AG09319 (cell line): ENCODE measurements at places on chromosomes 16 and 17.

DNA sequence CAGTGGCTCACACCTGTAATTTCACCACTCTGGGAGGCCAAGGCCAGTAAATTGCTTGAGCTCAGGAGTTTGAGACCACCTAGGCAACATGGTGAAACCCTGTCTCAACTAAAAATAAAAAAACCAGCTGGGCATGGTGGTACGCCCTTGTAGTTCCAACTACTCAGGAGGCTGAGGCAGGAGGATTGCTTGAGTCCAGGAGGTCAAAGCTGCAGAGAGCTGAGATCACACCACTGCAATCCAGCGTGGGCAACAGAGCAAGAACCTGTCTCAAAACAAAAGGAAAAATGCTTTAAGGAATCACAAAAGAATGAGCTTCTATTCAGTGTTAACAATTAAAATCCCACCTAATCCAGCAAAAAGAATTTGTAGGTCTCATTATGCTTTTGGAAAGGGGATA lies 5.9 kb downstream of the PRR11 start:
- DNase-seq: no peak

- DNase-seq: no peak
Observed at GRCh38 chr17:6577686-6578263, 21.4 kb upstream of the PITPNM3 start.

DNA sequence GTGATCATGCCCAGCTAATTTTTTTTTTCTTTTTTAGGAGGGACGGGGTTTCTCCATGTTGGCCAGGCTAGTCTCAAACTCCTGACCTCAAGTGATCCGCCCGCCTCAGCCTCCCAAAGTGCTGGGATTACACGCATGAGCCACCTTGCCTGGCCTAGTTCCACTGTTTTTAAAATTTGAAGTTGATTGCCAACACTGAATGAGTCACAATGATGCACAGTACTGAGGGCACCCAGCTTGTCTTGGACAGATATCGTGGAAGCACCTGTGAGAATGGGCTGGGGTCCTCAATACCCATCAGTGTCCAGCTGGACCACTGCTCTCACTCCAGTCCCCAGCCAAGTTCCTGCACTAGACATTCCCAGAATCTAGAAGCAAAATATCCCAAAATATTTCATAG lies 2.5 kb downstream of the KNOP1 start:
- DNase-seq: no peak

DNA sequence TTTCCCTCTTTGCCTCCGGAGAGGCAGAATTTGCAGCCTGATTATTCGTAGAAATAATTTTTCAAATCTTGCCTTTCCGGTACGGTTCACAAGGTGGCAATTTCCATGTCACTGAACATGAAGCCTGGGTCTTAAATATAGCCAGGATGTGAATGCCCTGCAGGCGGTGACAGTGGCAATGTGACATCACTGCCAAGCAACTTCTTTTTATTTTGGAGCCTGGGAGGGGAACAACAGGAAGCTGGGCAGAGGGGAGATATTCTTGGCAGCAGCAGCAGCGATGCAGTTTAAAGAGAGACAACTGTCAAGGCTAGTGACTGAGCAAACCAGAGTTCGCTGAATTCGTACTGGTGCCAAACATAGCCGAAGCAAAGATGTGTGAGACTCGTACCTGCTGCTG lies 171.1 kb downstream of the SNX29 start:
- no peak for DNase-seq

- no peak for DNase-seq
Observed at GRCh38 chr16:3773663-3774062, 56.3 kb upstream of the TRAP1 start.

GRCh38 chr16:96935-97381 lies 18.9 kb downstream of the MPG start:
- peak; percentile 74 for DNase-seq

- DNase-seq: no peak
Observed at GRCh38 chr17:9999919-10000695, 95.0 kb upstream of the RCVRN start.

DNA sequence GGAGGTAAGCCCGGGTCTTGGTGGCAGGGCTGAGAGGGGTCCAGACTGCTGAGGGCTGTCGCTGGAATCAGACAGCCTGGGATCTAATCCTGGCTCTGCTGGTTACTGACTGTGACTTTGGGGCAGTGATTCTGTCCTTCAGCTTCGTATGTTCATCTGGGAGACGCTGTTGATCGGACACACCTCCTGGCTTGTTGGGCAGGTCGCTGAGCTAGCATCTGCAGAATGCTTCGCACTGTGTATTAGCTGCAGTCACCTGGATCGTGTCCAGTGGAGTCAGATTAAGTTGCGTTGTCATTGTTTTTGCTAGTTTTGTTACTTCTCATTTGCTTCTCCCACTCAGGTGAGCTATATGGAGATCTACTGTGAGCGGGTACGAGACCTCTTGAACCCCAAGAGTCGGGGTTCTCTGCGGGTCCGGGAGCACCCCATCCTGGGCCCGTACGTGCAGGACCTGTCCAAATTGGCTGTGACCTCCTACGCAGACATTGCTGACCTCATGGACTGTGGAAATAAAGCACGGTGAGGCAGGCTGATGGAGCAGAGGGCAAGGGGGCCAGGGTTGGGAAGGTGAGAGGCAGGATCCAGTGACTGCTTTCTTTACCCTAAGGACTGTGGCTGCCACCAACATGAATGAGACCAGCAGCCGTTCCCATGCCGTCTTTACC lies 4.5 kb downstream of the KIF1C start:
- DNase-seq: no peak

DNA sequence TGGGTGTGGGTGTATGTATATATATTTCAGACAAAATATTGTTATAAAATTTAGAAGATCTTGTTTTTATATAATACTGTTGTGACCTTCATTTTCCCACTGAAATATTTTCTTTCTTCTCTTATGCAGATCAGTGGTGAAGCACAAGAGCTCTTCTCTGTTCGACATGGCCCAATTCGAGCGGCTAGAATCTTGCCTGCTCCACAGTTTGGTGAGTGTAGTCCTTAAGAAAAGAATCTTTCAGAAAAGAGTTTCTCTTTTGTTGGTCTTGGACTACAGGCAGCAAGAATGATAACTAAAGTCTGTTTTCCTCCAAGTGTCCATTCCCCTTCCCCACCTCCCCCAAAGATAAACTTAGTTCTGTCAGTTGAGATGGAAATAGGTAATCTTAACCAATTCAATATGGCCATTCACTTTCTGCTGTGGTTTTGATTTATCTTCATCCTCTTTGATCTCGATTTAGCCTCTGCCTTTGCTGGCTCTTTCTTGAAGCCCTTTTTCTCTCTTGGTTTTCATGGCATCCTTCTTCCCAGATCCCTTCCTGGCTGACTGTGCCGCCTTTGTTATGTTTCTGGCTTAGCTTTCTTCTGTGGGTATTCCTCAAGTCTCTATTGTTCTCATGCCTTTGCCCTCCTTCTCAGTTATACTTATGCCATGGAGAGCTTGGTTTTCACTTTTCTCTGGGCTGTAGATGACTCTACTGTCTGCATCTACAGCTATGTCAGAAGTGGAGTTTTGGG lies 69.6 kb downstream of the BCAS3 start:
- DNase-seq: no peak

DNA sequence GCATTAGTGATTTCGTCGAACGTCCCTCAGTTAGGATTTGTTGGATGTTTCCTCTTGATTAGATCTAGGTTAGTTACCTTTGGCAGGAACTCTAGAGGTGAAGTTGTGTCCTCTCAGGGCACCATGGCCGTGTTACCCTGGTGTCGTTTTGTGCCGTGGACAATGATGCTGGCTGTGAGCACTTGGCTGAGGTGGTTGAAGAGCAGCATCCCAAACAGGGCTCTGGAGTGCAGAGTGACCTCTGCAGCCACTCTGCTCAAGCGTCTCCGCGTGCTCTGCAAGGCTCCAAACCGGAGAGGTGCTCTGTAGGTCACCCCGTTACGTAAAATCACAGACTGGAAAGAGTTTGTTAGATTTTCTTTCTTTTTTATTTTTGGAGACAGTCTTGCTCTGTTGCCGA lies 33.0 kb downstream of the FOXK2 start:
- no peak for DNase-seq

- peak; percentile 52 for DNase-seq
Observed at GRCh38 chr16:714558-715476, at the start of gene METRN. METRN (plus strand) TSS chr16:715118; CDS start chr16:715290, 172 bp downstream.

- DNase-seq: no peak
Observed at GRCh38 chr16:75570396-75571065, 4.4 kb downstream of the GABARAPL2 start.

DNA sequence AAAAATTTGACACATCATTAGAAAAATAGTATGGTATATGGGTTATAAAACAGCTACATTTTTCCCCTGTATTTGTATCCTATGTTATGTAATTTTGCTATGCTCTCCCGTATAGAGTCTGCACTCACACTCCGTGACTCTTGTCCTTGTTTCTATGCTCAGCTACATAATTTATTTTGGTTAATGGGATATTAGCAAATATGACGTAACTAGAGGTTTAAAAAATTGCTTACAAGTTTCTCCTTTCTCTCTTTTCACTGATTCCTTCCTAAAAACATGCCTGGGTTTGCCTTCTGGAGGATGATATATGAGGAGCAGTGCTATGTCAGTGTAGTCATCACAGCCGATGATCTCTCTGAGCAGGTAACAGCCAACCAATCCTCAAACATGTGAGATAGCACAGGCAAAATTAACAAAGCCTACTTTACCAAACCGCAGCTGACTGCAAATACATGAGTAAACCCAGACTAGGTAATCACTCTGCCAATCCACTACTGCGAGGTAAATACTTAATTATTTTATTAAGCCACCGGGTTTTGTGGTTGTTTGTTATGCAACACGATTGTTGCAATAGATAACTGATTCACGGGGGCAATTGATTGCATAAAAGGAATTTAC lies 126.9 kb downstream of the KIF2B start:
- no peak for DNase-seq

- no peak for DNase-seq
Observed at GRCh38 chr16:49562228-49562627, 188.6 kb downstream of the C16orf78 start.

GRCh38 chr17:4156750-4157381 lies 13.9 kb downstream of the CYB5D2 start:
- DNase-seq: no peak

- DNase-seq: peak; percentile 14
Observed at GRCh38 chr17:4678448-4679026, 25.4 kb downstream of the PELP1 start.

- no peak for DNase-seq
Observed at GRCh38 chr16:67936880-67937605, 393 bp upstream of the PSMB10 start.

GRCh38 chr17:42985225-42985624 lies 4.9 kb downstream of the RUNDC1 start:
- DNase-seq: no peak

- no peak for DNase-seq
Observed at GRCh38 chr17:6244253-6244652, 174.1 kb downstream of the WSCD1 start.

- DNase-seq: no peak
Observed at GRCh38 chr17:83203472-83204221, 124.2 kb downstream of the METRNL start.

DNA sequence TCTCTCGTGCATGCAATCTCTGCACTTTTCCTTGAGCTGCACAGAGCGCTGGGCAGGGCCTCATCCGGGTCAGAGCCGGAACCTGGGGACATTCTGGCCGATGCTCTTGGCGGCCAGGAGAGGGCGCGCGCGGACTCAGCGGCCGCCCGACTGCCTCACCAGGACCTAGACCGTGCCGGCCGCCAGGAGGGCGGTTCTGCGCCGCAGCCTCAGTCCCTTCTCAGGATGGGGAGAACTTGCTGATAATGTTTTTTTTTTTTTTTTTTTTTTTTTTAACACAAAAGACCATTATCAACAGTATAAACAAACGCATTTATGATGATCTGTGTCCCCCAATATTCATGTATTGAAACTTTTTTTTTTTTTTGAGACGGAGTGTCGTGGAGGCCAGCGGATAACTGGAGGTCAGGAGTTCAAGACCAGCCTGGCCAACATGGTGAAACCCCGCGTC lies 8.1 kb upstream of the FLYWCH2 start:
- no peak for DNase-seq

DNA sequence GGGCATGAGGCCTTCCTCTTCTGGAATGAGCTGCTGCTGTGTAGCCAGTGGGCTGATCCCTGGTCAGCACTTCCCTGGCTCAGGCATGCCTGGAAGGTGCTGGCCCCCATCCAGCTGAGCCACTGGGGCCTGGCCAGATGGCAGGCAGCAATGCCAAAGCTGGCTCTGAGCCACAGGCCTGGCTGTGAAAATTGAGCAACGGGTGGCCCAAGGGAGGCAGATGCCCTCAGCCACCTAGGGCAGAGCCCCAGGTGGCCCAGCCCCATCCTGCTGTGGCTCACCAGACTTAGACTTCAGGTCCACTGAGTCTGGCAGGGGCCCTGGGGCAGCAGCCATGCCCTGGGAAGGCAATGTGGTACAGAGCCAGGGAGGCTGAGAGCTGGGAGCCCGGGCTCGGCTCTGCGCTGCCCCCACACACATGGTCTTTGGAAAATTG lies 8.5 kb upstream of the CRHR1 start:
- no peak for DNase-seq

GRCh38 chr17:68576811-68577496 lies 24.2 kb downstream of the FAM20A start:
- DNase-seq: peak; percentile 54

DNA sequence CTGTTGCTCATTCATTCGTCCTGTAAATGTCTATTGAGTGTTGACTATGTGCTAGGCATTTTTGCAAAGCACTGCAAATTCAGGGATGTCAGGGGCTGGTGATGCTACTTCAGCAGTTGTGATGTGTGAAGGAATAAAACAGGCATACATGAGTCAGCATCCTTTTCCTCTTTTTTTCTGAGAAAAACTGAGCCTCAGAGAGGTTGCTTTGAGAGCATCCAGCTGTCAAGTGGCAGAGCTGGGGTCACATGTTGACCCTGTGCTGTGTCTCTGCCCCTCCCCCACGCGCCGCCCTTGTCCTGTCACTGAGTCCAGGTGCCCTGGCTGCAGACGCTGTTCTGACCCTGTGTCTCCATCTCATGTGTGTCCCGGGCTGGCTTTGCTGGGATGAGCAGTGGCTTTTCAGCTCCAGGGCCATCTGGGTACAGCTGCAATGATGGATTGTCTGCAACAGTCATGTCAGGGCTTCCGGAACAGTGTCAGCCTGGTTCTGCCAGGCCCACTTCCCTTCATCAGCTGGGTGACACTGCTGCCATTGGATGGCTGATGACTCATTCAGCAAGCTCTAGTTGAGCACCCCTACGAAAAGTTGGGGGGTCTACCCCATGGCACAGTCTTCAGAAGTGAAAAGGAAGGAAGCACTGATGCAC lies 14.9 kb downstream of the SEC14L5 start:
- no peak for DNase-seq

DNA sequence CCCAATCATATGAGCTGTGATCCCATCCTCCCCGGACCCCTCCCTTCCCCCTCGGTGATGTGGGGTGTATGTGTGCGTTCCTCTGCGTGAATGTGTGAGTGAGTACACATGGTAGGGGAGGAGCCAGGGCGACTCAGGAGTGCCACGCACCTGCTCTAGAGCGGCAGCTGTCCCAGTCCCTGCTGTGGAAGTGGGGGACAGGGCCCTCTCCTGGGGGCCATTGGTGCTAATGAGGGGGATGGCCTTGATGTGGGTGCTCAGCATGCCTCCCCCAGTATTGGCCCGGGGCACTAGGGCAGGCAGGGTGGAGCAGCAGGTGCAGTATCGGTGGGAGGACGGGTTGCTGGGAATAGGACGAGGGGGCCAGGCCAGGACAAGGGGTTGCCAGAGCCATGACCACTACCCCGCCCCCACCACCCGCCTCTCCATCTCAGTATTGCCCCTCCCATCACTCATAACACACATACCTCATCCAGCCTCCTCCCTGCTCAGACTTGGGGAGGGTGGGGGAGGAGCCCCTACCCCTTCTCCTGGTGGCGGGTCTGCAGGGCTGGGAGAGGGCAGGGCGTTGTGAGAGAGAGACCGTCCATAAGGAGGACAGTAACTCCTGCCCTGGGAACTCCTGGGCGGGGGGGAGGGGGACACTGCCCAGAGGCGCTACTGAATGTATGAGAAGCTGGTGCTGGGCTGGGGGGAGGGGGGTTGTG lies 8.5 kb downstream of the NR1D1 start:
- no peak for DNase-seq
